ENCODE measurements at places on chromosomes 1 and 21.

DNA sequence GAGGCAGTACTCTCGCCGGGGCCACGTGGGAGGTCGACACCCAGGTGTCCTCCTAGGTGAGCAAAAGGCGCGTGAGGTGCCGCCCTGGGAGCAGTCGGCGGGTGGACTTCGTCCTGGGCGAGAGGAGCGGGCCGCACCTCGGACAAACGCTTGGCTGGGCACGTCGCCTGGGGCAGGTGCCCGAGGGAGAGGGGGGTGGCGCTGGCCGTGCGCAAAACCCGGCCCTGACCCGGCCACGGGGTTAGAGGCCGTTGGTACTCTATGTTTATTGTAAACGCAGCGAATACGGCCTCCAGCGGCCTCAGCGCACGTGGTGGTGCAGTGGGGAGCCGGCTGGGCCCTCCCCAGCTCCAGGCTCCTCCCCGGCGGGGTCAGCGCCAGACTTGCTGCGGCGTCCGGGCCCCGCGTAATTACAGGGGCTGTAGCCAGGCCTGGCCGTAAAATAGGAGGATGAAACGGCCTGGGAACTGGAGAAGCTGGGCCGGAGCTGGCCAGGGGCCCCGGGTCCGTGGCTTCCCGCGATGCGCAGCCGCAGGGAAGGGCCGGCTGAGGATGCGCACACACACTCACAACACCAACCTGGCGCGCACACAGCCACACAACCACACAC, 1.6 kb upstream of the EFNA1 start:
- DNase-seq, result no peak

DNA sequence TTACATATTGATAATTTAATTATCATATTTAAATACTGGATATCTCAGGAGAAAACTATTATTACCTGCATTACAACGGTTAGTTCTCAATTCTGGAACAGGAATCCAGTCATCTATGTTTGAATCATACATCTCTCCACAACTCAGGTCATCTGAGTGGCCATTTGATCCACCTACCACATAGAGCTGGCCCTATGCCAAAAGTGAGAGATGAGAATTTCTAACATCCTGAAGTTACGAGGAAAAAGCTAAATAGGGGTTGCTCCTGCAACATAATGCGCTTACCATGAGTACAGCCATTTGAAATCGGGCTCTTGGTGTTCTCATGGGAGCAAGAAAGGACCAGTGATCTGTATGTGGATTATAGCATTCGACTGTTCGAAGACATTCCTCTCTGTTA, 16.9 kb downstream of the IVNS1ABP start:
- DNase-seq, result no peak

DNA sequence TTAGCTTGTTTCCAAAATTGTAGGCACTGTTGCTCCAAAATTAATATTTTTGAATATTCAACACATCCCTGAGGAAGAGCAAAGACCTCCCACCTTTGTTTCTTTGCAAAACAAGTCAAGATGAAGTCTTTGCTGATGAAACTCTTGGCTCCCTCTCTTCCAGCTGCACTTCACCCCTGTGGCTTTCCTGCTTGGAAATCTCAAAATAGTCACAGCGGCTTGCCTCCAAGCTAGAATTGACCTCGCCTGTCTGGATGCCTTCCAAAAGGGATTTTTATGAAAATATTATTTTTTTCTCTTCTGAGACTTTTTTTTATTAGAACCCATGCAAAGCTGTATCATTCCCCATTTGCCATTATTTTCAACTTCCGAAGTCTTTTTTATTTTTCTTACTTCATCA, 71.1 kb upstream of the MROH9 start:
- DNase-seq, result no peak

DNA sequence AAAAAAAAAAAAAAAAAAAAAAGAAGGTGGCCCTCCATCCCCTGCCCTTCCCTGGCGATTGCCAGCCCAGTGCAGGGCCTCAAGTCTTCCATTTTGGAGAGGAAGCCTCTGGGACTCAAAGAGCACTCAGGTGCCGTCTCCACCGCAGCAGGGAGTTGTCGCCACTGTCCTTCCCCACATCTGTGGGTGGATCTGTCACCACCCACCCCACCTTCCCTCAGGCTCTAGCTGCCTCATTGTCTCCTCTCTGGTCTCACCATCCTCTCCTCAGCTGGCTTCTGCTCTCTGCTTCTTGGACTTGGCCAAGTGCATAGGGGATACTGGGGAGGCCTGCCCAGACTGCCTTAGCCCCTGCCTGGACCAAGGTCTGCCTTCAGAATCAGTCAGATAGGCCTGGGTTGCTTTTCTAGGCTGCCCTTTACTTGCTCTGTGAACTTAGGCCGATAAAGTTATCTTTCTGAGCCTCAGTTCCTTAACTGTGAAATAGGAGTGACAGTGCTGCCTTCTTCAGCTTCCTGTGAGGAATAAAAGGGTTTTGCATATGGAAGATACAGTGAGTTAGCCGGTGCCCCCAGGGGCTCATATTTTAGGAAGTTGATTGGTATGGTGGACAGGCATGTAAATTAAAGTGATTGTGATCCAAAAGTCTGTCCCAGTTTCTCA, 15.8 kb downstream of the RCC1 start:
- no peak for DNase-seq

DNA sequence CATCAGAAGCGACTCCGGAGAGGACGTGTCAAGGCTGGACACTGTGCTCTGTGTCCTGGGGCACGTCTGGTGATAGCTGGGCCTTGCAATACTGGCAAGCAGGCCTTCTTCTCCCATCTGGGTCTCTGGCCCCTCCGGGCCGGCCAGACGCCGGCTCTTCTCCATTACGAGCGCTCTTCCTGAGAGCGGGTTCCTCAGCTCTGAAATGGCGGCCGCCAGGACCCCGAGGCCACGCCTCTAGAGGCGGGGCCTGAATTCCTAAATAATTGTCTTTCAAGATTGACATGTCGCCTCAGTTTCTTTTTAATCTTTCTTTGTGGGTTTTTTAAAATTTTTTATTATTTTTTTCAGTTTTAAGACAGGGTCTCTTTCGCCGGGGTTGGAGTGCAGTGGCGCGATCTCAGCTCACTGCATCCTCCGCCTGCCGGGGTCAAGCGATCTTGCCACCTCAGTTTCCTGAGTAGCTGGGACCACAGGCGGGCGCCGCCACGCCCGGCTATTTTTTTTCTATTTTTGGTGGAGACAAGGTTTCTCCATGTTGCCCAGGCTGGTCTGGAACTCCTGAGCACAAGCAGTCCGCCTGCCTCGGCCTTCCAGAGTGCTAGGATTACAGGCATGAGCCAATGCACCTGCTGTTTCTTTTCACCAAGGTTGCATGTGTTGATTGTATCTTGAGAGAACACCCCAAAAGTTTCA, 9.2 kb downstream of the RNF2 start:
- no peak for DNase-seq

GRCh38 chr1:6397844-6398441, 4.4 kb upstream of the ACOT7 start:
- no peak for DNase-seq

- no peak for DNase-seq
These were observed 31.2 kb downstream of the C1orf141 start for GRCh38 chr1:67103548-67103947.

GRCh38 chr1:31423418-31423947, 10.5 kb downstream of the SERINC2 start:
- peak; percentile 79 for DNase-seq

DNA sequence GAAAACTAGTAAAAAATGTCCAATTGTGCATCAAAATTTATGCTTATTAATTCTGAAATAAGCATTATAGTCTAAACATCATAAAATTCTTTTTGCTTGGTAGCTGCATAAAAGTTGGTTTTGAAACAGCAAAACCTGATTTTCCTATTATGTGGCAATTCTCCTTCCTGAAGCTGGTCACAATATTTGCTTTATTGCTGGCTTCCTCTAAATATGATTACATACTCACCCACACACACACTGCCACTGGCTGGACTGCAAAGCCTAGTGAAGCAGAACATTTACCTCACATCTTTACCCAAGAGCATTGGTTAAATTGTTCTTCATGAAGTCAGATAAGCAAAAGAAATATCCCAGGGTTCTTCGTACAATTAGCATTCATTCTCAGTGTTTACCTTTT, 103.0 kb downstream of the NR5A2 start:
- no peak for DNase-seq

GRCh38 chr1:195979646-195980045, 628.6 kb downstream of the KCNT2 start:
- no peak for DNase-seq

GRCh38 chr1:125087691-125088090, 3902.9 kb downstream of the SRGAP2C start:
- no peak for DNase-seq

DNA sequence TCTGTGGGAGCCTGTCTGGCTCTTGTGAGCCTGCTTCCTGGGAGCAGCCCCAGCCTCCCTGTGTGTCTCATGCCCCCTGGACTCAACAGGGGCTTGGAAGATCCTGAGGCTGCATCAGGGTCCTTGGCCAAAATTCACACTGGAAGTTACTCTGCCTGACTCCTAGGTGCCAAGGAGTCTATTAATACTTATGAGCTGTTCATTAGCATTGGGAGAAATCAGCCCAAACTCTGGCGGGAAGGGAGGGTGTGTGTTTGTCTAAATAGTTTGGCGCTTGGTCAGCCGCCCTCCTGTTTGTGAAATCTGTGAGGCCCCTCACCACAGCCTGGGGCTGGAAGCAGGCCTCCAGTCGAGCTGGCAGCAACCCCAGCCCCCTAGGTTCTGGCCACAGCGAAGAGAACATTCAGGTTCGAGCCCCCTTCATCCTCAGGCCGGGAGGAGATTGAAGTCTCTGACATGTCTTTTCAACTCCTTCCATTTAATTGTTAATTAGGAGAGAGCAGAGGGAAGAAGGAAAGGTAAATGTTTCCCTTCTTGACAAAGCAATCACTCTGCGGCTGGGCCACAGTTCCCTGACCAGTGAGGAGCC, 82.1 kb upstream of the F3 start:
- no peak for DNase-seq

DNA sequence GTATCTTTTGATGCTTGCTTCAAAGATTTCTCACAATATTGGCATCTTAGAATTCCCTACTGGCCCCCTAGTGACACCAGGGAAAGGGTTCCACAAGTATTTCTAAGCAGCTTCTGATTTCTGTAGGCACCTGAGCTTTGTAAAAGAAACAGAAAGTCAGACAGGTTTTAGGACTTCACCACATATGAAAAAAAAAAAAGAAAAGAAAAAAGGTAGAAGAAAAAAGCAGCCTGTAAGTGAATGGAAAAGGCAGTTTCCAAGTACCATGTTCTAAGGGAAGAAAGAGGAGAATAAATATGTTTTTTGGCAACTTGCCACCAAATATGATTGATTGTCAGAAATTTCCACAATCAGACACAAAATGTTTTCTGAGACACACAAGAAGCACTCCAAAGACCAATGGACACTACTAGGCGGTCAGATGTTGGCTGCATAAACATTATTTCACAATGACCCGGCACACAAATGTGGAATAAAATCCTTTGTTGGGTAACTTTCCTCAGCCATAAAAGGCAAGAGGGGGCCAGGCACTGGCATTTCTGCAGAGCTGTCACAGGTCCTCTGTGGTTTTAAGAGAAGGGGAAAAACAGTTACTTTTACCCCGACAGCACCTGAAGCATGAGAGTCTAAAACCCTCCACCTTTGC, 12.7 kb upstream of the CPLANE2 start:
- DNase-seq, result no peak

DNA sequence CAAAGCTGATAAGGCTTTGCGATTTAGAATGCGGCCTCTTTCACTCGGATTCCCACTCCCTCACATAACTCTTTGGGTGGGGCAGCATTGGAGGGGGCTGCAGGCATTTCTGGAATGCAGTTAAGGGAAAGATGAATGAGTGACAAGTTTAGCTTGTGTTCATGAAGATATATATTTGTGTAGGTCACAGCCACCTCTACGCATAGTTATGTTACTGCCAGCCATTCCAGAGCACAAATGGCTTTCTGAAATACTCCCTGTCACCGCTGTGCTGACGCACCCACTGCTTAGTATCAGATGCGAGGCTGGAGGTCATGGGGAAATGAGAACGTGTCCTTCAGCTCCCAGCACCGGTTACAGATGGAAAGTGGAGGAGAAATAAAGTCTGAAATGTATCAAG, 54.1 kb upstream of the ATP1A1 start:
- DNase-seq, result no peak

DNA sequence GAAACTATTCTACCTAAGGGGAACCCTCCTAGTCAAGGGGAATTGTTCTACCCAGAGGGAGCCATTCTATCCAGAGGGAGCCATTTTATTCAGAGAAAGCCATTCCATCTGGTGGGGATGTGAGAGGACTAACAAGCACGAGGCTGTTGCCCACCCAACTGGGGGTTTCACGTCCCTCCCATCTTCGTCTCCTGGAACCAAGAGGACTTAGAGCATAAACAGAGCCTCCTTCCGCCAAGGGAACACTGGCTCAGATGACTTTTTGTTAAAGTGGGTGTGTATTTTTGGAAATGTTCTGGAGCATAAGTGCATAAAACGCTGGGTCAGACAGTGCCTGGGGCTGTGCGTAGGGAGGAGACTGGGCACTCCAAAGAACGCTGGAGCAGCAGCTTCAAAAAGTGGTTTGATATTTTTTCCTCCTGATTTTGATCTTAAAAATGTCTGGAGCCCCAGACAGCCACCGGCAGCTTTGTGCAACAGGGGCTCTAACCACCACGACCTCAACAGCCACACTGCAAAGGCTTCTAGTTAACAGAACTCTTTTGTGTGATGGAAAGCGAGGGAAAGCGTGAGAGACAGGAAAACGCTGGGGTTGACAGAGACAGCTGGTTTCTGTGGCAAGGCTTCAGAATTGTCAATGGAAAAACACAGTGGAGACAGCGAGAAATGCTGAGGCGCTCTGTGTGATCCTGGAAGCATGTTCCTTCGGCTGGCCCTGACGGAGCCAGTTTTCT, 363.6 kb upstream of the CAMK1G start:
- no peak for DNase-seq

DNA sequence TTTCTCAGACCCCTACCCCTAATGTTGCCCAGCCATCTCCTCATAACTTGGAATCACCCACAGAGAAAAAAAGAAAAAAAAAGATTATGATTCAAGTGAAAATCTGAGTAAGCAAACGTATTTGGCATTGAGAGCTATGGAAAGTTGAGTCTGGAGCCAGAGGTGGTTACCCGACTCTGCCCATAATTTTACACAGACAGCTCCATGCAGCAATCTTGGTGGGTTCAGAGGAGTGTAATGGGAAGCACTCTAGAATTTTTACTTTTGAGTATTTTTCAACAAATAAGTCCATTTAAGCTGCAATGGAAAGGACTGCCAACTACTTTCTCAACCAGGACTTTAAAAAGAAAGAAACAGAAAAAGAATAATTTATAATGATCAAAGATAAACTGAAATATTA, 62.7 kb downstream of the ZC3H11B start:
- no peak for DNase-seq

- no peak for DNase-seq
These were observed 119.2 kb upstream of the KIAA1614 start for GRCh38 chr1:180793451-180793850.

DNA sequence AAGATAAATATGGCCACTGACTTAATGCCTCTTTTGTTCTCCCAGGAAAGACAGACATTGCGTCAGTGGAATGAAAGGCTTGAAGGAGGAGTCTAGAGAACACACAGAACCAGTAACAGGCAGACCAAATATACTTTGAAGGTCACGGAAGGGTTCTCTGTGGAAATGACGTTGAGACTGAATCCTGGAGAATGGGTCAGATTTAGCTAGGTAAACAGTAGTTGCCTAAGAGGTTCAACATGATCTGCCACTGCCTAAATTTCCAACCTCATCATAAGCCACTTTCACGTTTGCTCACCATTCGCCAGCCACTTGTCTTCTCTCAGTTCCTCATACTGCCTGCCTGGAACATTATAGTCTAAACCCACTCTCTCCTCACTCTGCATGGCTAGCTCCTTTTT, 20.5 kb downstream of the PLA2G4A start:
- peak; percentile 17 for DNase-seq

GRCh38 chr21:39216290-39216689, 33.0 kb upstream of the PSMG1 start:
- no peak for DNase-seq
